Activated CD8-positive, alpha-beta memory T cell treated with anti-CD3 and anti-CD28 coated beads for 24 hours (primary cell): ENCODE measurements at places on chromosomes 6 and 20.

GRCh38 chr6:128131566-128131965 lies 230.7 kb upstream of the THEMIS start:
- DNase-seq: no peak

GRCh38 chr20:37526839-37527637 lies 638 bp downstream of the BLCAP start:
- DNase-seq: peak; percentile 56

DNA sequence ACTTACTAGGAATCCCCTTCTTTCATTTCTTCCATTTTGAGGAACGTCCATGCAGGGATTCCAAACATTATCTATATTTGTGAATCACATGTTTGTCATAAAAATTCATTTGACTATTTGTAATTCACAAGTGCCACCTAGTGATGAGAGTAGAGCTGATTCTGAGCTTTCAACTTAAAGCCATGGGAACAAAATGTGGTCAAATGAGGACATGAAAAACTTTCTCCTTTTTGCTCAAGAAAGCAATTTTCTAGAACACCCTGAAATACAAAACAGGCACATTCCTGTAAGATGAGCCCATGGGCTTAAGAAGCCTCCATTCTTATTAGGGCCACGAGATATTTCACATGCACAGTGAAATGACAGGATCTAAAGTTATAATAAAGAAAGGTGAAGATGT lies 12.3 kb downstream of the MAP3K7 start:
- no peak for DNase-seq

DNA sequence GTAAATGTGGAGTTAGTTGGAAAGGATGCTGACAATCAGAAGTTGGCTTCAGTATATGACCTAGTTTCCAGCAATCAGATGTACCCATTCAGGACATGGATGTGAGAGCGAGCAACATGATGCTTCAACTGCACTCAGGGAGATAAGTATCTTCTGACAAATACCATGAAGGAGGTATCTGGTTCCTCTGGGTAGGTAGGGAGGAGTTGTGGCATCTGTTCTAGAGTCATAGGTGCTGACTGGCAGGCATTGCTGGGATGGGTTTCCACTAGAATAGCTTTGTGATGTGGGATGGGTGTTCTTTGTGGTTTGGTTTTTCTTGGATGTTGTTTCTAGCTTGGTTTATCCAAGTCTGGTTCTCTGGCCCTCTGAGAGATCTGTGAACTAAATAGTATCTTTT lies 3.9 kb upstream of the REV3L start:
- DNase-seq: no peak

- no peak for DNase-seq
These were observed 187.6 kb upstream of the QKI start for GRCh38 chr6:163226836-163227485.

GRCh38 chr6:45653117-45653883 lies 275.6 kb upstream of the SUPT3H start:
- DNase-seq: no peak

- peak; percentile 73 for DNase-seq
These were observed at the start of gene SRC for GRCh38 chr20:37345339-37346235. TSS of gene SRC (plus strand) at chr20:37346140. CDS start at chr20:37384154, 38,014 bp downstream.

DNA sequence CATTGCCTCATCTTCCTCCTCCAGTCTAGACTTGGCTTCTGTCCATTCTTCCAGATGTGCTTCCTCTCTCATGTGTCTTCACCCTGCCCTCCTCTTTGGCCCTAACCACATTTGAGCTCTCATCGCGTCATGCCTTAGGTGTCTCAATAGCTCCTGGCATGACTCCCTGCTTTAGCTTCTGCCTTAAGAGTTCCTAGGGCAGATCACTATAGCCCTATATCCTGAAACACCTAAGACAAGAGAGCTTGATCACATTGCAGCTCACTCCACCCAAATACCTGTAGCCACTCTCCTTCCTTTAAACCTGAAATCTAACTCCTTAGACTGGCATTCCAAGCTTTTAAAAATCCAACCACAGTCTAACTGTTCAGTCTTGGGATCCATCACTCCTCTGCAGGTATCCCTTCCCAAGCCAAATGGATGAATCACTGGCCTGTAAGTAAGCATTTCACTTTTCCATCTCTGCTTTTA lies 69.0 kb upstream of the STXBP5 start:
- DNase-seq: no peak

- DNase-seq: no peak
These were observed 176.4 kb downstream of the ARID1B start for GRCh38 chr6:156953479-156954146.

GRCh38 chr6:36576578-36576977 lies 17.6 kb upstream of the SRSF3 start:
- no peak for DNase-seq

DNA sequence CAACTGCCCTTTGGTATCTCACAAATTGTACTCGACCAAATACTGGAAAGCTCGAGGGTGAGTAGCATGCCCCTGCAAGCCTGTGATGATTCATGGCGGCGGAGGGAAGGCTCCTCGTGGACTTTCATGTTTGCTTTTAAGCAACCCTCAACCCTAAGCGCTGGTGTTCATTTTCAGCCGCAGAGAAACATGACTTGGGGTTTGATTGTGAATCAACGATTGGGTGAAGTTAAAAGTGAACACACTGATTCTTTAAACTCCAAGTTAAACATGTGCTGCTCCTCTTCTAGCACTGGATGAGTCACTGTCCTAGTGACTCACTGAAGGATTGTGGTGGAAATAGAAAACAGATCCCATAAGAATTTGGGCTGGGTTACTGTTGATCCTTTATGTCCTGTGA lies 8.3 kb downstream of the CD109 start:
- DNase-seq: no peak

- DNase-seq: no peak
These were observed 97.6 kb upstream of the CST7 start for GRCh38 chr20:24851346-24852019.

- no peak for DNase-seq
These were observed 22.4 kb downstream of the SMLR1 start for GRCh38 chr6:130849594-130849993.

DNA sequence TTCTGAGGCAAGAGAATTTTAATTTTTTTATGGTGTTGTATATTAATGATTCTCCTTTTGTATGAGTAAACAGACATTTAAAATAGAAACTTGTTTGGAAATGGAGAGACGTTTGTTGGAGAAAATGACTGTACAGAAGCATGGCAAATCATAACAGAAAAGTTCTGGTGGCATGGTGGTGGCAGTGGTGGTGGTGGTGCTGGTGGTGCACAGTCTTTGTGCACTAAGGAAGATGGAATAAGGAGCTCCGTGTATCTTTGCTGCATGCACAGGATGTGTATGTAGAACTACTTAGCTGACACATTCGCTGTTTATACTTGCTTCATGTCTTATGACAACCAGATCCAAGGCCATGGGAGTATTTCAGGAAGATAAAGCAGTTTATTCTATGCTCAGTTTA lies 294.9 kb downstream of the UTRN start:
- no peak for DNase-seq

GRCh38 chr6:105087571-105088211 lies 92.1 kb downstream of the POPDC3 start:
- DNase-seq: no peak

DNA sequence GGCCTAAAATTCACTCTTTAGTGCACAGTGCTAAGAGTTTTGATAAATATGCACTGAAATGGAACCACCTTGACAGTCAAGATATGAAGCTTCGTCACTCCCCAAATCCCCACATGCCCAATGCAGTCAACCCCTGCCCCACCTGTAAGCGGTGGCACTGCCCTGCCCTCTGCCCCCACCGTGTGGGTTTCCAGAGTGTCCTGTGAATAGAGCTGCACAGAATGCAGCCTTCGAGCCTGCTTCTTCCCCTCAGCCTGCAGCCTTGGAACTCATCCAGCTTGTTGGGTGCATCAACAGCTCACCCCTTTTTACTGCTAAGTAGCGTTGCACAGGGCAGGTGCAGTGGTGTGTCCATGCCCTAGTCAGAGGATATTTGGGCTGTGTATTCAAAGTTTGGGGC lies 216.3 kb downstream of the SYNDIG1 start:
- DNase-seq: no peak

- no peak for DNase-seq
These were observed 52.1 kb downstream of the BCKDHB start for GRCh38 chr6:80158478-80158989.

GRCh38 chr6:43113431-43114260 lies 37.5 kb downstream of the PTK7 start:
- no peak for DNase-seq

DNA sequence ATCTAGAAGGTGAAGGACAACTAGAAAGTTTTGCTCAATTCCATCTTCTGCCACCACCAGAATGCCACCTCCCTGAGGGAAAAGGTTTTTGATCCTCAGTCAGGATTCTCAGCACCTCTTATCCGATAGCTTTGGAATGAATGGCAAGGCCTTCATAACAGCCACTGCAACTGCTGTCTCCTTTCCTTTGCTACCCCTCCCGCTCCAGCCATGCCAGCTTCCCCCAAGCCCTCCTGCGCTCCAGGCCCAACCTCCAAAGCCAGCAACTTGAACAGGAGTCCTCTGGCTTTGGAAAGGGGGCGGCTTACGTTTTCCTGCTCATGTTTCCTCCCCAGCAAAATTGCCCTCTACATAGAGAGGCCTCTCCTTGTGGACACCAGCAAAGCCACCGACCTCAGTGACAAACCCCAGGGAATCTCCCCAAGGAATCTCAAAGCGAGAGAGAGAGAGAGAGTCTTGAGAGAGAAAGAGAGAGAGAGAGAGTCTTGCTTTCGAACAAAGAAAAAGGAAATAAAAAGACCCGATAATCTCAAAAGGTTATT lies 420 bp upstream of the BTN2A1 start:
- peak; percentile 68 for DNase-seq

DNA sequence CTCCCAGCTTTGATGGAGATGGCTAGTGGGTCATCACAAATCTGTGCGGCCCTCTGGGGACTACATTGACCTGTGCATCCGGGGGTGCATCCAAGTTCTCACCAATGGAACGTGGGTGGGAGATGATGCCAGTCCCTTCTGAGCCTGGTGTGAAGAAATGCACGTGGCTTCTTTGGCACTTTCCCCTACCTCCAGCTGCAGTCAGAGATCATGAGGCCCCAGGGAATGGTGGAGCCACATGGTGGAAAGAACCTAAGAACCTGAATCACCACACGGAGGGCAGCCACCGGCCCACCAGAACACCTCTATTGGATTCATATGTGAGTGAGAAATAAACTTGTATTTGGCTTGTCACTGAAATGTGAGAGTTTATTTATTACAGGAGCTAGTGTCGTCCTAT lies 9.9 kb upstream of the CDKN1A start:
- no peak for DNase-seq

DNA sequence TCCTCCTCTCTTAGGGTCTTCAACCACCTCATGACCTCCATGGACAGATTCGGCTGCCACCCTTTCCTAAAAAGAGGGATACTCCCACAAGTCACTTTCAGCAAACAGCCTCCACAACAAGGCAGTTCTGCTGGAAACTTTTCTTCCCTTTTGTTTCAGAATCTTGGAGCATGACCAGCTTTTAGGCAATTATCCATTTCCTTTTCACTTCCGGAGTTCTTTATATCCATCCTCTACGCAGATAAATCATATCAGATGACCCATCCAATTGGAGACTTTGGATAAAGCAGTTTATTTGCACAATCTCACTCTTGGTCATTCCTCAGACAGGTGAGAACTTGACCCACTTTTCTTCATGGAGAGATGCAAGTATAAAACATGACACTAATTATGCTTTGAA lies 398.5 kb downstream of the LMBRD1 start:
- no peak for DNase-seq

DNA sequence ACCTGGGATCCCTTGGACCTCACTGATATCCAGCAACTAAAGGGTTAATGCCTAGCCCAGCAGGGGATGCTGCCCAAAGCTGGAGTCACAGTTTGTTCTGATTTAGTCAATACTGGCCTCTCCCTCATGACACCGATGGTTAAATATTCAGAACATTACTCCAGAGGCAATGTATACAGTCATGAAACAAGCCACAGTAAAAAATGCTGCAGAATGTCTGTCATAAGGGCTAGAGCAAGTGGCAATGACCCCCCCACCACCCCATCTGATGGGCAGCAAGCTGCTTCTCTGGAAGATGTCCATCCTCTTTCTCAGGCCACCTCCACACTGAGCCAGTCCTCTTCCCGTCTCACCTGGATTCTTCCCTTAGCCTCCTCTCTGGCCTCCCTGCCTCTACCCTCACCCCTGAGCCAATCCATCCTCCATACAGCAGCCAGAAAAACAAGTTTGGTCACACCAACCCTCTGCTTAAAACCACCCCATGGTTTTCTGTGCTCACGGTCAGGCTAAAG lies 99.0 kb upstream of the KCNG1 start:
- DNase-seq: no peak

DNA sequence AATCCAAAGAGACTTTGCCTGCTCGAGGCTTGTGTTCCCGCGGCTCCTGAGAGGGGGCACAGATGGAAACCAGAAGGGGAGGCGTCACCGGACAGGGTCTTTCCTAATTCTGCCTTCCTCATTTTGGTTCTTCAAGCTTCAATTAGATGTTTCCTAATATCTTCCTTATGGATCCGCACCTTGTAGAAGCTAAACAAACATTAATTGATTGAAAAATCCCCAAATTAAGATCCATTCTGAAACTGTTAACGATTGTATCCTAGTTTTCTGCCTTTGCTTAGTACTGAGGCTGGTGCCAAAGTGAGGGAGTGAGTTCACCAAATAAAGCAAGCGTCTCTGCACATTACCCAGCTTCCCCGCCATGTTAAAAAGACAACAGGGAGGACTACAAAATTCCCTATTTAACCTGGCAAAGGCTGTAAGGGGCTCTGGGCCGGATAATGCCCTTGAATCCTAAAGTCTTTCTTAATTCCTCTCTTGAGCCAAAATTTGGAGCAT lies 123.2 kb downstream of the GPX5 start:
- DNase-seq: no peak

GRCh38 chr20:32767418-32768198 lies 5.4 kb downstream of the DNMT3B start:
- no peak for DNase-seq

DNA sequence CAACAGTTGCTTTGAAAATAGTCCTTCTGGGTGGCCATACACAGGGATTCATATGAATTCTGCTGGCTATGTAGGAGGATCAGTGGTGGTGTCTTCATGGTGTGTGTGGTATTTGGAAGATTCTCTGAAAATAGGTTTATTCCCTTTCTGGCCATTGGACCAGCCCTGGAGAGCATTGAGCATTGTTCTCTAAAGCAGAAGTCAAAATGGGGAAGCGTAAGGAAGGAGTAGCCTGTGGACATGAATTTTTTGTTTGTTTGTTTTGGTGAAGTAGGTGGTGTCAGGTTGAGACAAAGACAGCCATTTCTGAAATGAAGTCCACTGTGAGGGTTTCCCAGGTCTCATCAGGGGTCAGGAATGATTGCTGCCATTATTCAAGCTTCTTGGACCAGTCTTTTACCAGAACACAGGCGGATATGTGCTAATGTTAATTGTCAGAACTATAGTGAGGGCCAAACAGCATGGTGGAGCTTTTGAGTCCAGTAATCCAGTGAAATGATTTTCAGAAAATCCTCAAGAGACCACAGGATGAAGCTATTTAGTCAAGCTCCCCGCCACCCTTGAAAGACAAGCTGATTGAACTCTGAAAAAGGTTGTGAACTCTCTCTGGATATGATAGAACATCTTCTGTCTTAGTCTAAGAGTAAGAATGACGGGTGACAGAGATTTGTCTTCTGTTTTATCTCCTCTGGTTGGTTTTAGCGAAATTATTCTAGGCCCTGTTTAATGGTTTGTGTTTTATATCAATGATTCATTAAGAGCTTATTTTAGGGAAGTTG lies 60.0 kb downstream of the DNAH8 start:
- DNase-seq: no peak

- no peak for DNase-seq
These were observed 9.3 kb downstream of the NUDT3 start for GRCh38 chr6:34383161-34383631.
